ENCODE measurements at places on chromosomes 12 and 14. TPM values are rescaled to one million over a fixed set of nuclear protein-coding genes. Genes with fewer than 3 reads are reported as not detected.

RND1 gene
- 2.3 TPM for polyA plus RNA-seq

DNA sequence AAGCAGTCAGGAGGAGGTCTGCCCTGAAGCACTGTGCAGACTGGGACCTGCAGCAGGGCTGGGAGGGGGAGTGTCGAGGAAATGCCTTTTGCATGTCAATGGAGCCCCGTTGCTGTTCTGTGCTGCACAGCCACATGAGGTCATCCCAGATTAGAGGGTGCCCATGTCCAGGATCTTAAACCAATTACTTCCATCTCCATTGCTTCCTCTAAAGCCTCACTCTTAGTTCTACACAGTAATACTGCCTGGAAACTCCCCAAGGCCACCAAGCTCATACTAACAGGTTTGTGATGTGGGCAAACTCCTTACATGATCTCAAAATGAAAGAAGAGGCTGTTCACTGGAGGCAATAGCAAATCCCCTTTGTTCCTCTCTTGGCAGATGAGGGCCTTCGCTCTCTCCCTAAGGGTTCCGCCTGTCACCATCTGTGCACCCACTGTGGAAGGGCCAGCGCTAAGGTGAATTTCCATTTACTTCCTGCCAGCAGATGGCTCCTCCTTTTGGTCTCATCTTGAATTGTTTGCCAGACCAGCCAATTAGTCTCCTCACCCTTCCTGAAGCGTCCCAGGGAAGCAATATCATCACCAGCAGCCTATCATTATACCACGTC is 35.4 kb upstream of the LTA4H start:
- DNase-seq = no peak

FOXA1 gene
- polyA plus RNA-seq = 49.6 TPM

GRCh38 chr12:48005001-48005749 is 899 bp upstream of the COL2A1 start:
- DNase-seq = no peak

DTX3 gene
- 53.2 TPM for polyA plus RNA-seq

DNA sequence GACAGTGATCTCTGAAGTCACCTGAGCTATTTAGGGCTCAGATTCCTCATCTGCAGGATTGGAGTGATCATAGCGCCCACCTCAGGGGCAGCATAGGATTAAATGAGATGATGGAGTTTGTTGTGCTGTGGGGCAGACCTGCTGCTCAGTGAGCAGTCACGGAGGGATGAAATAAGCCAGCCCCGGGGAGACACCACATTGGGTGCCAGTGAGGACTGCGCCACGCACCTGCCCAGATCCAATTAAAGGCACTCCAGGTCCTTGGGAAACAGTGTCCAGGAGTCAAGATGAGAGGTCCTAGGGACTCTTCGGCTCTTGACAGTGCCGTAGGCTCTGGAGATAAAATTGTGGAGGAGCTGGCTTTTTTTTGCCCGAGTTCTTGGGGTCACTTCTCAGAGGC is 166.2 kb downstream of the ADGRD1 start:
- no peak for DNase-seq

DNA sequence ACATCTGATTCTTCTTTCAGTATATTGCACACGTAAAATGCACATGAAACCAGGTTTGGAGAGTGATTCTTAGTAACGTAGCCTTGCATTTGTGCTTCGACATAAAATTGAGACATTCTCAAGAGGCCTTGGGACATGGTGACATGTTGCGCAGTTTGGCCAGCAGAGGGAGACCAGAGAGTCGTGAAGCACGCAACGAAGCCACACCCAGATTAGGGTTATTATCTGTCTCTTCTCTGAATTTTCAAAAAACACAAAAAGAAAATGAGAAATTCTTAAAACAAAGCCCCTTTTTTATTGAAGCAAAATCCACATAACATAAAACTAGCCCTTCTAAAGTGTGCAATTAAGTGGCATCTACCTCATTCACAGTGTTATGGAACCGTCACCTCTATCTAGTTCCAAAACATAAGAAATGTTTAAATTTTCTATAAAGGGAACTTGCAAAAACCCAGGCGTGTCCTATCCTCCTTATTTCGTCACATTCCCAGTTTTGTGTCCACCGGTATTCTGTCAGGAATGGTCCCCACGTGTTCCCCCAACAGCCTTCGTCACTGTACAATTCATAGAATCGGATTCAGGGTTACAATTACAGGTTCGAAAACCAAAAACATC is 108.8 kb upstream of the ATF7IP start:
- DNase-seq = no peak

OR4L1 gene
- polyA plus RNA-seq = not detected

- no peak for DNase-seq
Measured at GRCh38 chr12:65894088-65894487, 69.8 kb downstream of the HMGA2 start.

DNA sequence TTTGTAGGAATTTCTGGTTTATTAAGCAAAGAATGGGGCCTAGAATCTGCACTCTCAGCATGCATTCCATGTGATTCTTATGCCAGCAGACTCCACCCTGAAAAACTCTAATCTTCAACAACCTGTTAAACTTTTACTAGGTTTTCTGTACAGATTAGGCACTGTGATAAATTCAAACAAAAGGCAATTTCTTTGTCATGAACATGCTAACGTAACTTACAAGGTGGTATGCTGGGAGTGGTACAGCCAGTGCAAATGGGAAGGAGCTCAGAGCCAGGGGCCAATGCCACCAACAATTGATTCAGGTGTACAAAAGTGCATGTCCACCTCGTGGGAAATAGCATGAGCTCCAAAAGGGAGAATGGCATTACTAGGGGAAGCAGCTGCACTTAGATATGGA is 83.0 kb downstream of the PPFIBP1 start:
- no peak for DNase-seq

DNA sequence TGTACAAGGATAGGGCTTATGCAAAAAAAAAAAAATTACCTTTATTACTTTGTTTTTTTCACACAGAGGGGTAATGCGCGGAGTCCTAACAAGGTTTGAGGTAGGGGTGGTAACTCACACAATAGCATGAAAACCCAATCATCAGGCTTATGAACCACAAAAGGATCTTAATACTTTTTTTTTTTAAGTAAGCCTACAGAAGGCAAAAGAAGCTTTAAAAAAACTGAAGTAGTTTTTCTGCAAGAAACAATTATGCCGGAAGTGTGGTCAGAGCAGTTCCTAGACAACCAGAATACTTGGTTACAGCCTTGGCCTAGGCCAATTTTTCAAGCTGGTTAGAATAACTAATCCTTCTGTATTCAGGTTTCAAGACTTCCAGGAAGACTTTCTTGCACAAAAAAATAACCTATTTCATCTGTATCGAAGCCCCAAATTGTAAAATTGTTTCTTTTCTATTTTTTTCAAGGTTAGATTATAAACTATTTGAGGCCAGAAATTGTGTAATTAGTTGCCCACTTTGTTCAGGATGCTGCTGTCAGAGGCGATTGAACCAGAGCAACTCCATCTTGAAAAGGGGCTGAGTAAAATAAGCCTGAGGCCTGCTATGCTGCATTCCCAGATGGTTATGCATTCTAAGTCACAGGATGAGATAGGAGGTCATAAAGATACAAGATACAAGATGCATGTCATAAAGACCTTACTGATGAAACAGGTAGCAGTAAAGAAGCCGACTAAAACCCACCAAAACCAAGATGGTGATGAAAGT is 1.8 kb upstream of the GNS start:
- DNase-seq = no peak

ASCL1 gene
- 1.9 TPM for polyA plus RNA-seq

GRCh38 chr12:65620046-65620445 is 204.2 kb upstream of the HMGA2 start:
- DNase-seq = no peak

- peak; percentile 45 for DNase-seq
Measured at GRCh38 chr12:82527165-82527780, 159.4 kb upstream of the TMTC2 start.

DNA sequence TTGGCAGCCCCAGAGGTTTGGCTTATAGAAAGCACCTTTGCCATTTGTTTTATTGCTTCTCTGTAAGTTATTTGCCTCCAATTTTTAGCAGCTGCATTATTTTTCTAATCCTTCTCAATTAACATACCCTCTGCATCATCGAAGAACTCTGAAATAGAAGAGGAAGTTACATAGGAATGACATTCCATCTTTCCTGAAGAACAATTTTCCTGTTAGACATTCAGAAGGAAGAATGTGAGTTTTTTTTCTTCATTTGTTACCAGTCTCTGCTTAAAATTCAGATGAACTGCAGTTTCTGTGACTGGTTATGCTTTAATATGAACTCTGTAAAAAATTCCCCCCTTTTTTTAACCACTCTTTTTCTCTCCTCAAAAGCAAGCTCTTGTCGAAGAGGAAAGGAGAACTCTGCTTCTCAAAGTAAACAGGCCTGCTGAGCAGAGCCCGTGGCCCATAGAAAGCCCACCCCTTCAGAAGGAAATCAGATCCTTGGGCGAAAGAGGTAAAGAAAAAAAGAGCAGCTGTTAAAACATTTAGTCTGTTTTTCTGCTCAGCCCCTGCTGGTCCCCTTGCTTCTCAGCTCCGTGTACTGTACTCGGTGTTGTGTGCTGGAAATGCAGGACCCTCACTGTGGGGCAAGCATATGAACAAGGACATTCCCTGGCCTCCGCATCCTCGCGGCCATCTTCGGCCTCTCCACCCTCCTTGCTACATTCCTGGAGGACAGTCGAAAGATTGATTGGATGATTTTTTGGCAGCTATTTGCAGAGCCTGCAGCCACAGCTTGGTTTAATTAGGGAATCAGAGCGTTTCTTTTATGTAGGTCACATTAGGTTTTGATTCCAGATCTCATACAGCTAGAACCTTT is 164.4 kb upstream of the LRIG3 start:
- no peak for DNase-seq

- no peak for DNase-seq
Measured at GRCh38 chr12:107843351-107844311, 69.1 kb downstream of the ASCL4 start.

CLEC1B gene
- polyA plus RNA-seq = 1.3 TPM

SLC15A4 gene
- polyA plus RNA-seq = 26.4 TPM

DNA sequence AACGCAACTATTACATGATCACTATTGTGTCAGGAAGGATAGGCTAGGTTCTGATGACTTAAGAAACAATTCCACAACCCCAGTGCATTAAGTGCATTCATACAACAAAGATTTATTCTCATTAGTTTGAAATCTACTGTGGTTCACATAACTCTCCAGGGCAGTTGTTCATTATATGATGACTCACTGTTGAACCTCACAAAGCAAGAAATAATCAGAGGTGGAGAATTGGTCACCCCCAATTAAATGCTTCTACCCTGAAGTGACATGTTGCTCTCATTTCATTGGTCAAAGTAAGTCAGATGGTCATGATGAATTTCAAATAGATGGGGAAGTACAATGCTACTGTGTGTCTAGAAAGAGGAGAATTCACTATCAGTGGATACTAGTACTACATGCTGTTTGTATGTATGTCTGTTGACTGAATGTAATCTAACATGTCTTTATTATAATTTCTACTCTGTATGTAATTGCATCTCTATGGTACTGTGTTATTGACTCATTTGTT is 6.1 kb upstream of the HELB start:
- DNase-seq = no peak

KLRB1 gene
- 2.9 TPM for polyA plus RNA-seq

GRCh38 chr14:96055753-96056508 is 16.8 kb downstream of the C14orf132 start:
- DNase-seq = no peak

MYF6 gene
- polyA plus RNA-seq = 0.49 TPM

DNA sequence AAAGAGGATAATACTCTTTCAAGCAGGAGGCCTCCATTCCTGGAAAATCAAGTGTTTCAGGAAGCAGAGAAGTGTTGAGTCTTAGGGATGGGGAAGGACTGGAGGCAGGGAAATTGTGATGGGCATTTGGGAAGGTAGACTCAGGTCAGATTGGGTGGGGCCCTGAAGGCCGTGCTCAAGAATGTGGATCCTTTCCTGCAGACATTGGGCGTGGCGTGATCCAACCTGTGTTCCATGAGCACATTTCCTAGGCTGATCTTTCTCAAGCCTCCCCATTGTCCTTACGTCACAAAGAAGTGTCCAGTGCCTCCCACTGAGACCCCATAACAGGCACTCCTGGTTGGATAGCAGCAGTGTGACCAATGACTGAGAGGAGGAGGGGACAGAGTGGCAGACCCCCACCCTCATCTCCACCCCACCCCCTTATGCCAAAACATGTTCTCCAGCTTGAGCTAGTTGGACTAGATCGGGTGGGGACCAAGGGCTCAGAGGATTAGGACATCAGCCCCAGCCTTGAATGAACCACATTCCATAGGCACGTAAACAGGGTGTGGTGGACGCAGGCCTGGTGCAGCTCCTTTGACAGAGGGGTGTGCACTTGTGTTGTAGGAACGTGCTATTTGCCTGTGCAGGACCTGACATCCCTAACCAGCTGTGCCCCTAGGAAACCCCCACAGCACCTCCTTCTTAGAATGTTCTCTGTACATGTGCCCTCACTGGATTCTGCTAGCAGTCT is 76.8 kb downstream of the TTC9 start:
- DNase-seq = no peak

SERPINA12 gene
- not detected for polyA plus RNA-seq

- DNase-seq = no peak
Measured at GRCh38 chr12:49795654-49796105, 32.5 kb downstream of the NCKAP5L start.

DNA sequence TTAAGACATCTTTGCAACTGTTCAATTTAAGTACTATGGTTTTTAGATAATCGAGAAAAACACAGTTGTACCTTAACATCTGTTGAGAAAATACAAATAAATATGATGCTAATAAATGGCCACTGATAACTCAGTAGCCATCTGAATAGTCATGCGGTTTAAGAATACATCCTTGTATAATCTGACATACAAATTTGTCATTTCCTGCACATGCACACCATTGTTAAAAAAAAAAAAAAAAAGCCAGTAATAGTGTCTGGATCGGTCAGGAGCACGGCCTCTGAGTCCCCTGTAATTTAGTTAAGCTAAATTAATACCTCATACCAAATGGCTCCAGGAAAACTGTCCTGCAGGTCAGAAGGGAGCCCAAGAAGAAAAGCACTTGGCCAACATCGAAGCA is 16.8 kb downstream of the RFC5 start:
- DNase-seq = no peak

DNA sequence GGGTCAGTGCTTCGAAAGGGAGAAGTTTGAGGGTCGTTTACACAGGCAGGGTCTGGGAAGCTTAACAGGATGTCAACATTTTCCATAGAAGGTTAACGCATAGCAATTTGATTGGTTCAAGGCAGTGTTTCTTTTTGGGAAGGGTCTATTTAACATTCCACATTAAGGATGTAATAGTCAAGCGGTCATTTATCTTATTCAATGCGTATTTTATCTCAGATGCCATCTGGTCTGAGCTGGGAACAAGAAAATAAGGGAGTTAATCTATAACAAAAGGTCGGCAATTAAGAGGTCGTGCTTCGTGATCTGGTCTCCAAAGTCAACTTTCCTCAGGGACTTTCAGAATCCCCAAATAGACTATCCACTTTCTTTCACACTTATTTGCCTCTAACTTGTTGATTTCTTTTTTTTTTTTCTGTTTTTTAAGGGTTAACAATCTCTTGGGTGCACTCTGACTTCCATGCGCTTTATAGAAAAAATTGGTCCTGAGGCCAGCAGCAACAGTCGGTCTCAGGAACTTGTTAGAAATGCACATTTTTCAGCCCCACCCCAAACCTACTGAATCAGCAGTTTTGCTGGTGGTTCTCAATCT is 550 bp upstream of the RESF1 start:
- no peak for DNase-seq

MAP1LC3B2 gene
- 8.1 TPM for polyA plus RNA-seq

Data from right lung (tissue), 10 donors.